ENCODE measurements at places on chromosomes 1 and 21. TPM values are rescaled to one million over a fixed set of nuclear protein-coding genes. Genes with fewer than 3 reads are reported as not detected.

- peaks cover 32% of the 10 kb centered on the region for H3K4me1 ChIP-seq
- H3K27ac ChIP-seq, result no peak overlapping the region
- no peak overlapping the region for H3K4me3 ChIP-seq
Measured at GRCh38 chr1:25614501-25615171, 2.0 kb upstream of the MAN1C1 start.

Gene CFHR1
- total RNA-seq, result not detected

DNA sequence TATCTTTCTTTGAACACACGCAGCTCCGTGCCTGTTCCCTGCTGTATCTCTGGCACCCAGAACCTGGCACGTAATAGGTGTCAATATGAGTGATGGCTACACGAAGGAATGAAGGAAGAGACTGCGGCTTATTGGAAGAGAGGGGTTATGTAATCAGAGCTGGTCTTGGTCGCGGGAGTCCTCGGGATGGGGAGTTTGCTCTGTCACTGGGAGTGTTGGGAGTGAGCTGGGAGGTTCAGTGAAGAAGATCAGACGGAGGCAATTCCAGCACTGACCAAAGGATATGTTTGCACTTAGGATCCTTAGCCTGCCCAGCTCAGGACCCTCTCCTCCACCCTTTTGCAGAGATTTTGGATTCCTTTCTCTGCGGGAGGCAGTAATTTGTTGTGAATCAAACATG, 709.1 kb downstream of the PTPRU start:
- H3K27ac ChIP-seq, result no peak overlapping the region
- H3K4me3 ChIP-seq, result no peak overlapping the region

DNA sequence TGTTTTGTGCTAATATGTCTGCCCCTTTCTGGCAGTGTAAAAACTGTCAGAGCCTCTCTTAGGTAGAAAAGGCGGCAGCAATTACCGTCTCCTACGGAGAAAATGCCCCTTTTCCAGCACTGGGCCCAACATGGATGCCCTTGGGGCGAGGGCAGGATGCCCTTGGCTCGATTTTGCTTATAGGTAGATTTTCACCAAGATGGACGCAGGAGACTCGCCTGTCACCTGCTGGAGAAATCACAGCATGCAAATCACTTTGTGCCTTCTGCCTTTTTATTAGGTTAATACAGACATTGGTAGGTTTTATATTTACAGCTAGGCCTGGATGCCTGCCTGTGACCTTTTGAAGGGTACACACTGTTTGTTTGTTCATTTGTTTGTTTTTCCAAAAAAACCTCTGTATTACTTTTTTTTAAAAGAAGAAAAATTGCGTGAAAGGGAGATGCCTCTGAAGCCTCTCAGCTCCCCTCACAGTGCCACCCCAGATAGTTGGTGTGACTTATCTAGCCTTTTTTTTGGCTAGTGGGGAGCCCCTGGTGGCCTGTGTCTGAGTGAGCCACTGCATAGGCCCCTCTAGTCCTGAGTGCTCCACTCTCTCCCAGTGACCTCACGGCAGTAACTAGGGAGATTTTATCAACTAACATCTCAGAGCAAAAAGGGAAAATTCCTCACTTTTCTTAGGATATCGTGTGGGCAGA, 2.5 kb downstream of the ATP1B1 start:
- peak overlapping the region; percentile 95 for H3K4me3 ChIP-seq
- H3K27me3 ChIP-seq, result no peaks in the 10 kb centered on the region
- no peak overlapping the region for H3K27ac ChIP-seq
- no peaks in the 10 kb centered on the region for H3K36me3 ChIP-seq
- no peak for DNase-seq

DNA sequence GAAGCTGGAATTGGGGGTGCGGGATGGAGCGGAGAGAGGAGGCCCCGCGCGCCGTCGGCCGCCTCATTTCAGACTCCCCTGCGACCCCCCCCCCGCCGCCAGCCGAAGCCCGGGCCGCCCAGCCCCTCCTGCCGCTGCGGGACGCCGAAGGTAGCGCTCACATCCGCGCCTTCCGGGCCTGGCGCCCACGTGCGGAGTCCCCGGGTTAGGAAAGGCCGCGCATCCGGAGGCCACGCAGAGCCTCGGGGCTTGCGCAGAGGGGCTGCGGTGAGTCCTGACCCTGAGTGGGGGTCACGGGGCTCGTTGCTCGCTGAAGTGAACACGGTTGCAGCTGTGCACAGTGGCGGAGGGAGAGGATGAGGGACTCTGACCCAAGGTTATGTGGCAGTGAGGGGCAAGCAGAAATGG, 552 bp upstream of the ZNF496 start:
- DNase-seq, result no peak
- peaks cover 16% of the 10 kb centered on the region for H3K36me3 ChIP-seq
- peak overlapping the region; percentile 70 for H3K27ac ChIP-seq
- peak overlapping the region; percentile 96 for H3K4me3 ChIP-seq
- H3K4me1 ChIP-seq, result peaks cover 6% of the 10 kb centered on the region
- no peaks in the 10 kb centered on the region for H3K27me3 ChIP-seq

DNA sequence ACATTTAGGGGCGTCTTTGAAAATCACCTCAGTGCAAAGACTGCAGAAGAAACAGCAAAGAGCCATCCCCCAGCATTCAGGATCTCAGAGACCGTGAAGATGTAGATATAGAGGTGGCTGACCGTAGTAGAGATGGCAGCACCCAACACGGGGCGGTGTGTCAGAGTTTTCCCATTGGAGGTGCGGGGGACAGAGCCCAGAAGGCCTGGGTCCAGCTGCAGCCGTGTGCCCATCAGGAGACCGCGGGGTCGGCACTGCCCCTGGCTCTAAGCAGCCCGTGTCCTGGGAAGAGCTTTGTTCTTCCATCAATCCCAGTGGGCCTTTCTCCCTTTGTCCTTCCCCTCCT, 1.1 kb downstream of the GABRD start:
- peaks cover 11% of the 10 kb centered on the region for H3K27me3 ChIP-seq
- H3K36me3 ChIP-seq, result no peaks in the 10 kb centered on the region
- H3K4me3 ChIP-seq, result no peak overlapping the region

DNA sequence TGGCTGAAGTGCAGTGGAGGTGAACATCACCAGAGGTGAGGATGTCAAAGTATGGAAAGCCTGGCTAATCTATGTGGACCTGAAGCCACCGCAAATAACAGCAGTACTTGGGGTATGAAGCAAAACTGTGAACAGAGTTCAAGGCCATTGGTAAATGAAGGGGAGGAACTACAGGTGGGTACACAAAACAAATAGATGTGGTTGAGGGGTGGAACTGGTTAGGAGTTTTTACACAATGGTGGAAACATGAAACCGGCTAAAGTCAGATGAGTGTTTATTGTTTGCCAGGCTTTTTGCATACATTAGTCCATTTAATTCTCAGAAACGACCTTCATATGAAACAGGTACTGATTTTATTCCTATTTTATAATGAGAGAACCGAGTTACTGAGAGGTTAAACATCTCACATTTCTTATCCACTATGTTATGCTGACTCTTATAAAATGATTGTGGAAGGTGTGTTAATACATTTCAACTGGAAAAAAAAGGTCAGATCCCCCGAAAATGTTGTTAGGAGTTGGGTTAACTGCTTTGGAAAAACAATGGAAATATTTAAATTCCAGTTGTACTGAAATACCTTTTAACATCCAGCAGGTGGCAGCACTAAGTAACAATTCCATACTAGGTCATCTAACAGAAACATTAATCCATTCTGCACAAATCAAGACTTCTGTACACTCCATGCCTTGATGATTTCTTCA, 44.3 kb upstream of the GTF2B start:
- H3K4me1 ChIP-seq, result no peaks in the 10 kb centered on the region
- DNase-seq, result no peak
- no peak overlapping the region for H3K4me3 ChIP-seq

Gene SIK1
- 1.8 TPM for total RNA-seq

Gene KCNE2
- not detected for total RNA-seq

Gene LRRN2
- total RNA-seq, result 0.81 TPM

DNA sequence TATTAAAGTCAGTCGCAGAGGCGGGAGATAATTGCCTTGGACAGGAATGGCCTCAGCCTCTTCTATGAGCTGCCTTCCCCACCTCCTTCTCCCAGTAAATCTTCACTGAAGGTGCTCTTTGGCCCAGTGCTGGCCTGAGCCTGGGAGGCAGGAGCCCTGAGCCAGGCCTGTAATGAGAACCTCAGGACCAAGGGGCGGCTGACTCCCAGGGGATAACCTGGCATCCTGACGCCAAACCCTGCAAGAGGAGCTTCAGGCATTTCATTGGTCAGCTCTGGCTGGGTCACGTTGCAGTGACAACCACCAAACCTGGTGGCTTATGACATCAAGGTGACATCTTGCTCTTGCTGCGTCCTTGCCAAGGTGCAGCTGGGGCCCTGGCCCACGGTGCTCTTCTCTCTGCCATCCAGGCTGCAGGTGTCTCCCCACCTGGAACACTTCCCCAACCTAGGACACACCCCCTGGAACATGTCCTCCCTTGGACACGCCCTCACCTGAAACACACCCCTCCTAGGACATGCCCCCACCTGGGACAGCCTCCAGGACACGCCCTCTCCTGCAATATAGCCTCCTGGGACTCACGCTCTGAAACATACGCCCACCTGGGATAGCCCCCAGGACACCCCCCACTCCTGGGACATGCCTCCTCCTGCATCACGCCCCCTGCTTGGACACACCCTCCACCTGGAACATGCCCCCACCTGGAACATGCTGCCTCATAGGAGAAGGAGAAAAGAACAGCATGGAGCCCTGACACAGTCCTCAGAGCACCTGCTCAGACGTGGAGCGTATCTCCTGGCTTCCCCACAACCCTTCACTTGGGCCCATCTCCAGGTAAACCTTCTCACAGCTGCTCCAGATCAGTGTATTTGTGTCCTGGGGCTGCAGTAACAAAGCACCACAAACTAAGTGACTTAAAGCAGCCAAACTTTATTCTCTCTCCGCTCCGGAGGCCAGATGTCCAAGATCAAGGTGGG, 333.6 kb downstream of the NPHP4 start:
- H3K36me3 ChIP-seq, result no peaks in the 10 kb centered on the region
- H3K4me1 ChIP-seq, result no peaks in the 10 kb centered on the region
- DNase-seq, result no peak

Gene AGT
- total RNA-seq, result 42.0 TPM

- peaks cover 45% of the 10 kb centered on the region for H3K36me3 ChIP-seq
- H3K4me1 ChIP-seq, result no peaks in the 10 kb centered on the region
- H3K27ac ChIP-seq, result peak overlapping the region; percentile 3
- no peaks in the 10 kb centered on the region for H3K27me3 ChIP-seq
- H3K4me3 ChIP-seq, result no peak overlapping the region
- no peak for DNase-seq
Measured at GRCh38 chr1:100065969-100066227, 66.8 kb downstream of the SASS6 start.

Gene GART
- total RNA-seq, result 64.4 TPM

DNA sequence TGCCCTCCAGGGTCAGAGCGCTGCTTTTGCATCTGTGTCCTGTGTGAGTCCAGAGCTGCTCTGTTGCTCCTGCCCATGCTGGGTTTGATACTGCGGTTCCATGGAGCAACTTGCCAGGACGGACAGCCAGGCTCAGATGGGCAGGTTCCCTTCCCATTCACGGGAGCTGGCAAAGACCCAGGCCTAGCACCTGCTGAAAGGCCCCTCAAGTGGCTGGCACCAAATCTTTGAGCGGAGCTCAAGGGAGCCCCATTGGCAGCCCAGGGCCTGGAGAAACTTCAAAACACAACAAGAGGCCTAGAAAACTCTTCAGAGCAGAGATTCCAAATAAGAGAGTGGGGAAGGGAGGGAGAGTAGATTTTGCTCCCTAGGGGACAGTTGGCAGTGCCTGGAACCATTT, 97.2 kb downstream of the ACTL8 start:
- H3K27ac ChIP-seq, result no peak overlapping the region
- H3K36me3 ChIP-seq, result no peaks in the 10 kb centered on the region
- no peak overlapping the region for H3K4me3 ChIP-seq
- H3K4me1 ChIP-seq, result no peaks in the 10 kb centered on the region
- H3K27me3 ChIP-seq, result no peaks in the 10 kb centered on the region

Gene PRR9
- not detected for total RNA-seq

DNA sequence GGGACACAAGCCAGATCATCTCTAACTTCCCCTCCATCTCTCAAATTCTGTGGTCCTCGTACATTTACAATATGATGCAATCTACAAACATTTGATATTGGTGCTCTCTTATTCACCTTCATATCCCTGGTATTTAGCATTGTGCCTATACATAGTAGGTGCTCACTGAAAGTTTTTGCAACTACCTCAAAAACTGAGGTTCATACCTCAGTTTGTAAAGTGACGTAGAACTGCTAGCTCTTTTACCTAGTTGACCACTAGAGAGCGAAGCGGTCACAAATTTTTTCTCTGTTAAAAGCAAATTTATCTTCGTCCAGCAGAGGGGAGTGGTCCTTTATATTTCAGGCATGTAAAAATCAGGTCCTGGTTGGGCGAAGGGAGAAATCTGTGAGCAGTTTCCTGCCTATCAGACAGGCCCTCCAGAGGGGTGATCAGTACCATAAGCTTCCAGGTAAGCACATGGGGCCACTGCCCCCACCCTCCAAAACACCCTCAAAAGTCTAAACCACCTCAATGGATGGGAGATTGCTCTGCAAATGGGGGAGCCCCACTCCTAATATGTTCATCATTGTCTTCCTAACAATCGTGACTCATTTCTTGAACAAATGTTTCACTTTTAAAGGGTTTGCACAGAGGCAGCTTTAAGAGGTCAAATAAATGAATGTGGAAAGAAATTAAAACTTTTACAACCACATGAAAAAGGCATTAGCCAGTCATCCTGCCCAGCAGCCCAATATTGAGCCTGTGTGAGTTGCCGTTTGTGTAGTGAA, 10.6 kb upstream of the HLCS start:
- DNase-seq, result no peak
- H3K27me3 ChIP-seq, result no peaks in the 10 kb centered on the region
- H3K27ac ChIP-seq, result no peak overlapping the region
- peaks cover 3% of the 10 kb centered on the region for H3K4me1 ChIP-seq
- H3K4me3 ChIP-seq, result no peak overlapping the region

GRCh38 chr21:40373761-40374160, 473.2 kb downstream of the DSCAM start:
- no peaks in the 10 kb centered on the region for H3K36me3 ChIP-seq
- no peaks in the 10 kb centered on the region for H3K27me3 ChIP-seq
- no peak overlapping the region for H3K27ac ChIP-seq
- no peak for DNase-seq

Gene NHLH2
- total RNA-seq, result not detected

Measured in thoracic aorta (tissue), 2 donors.